ENCODE measurements at places on chromosomes 2 and 18. TPM values are rescaled to one million over a fixed set of nuclear protein-coding genes. Genes with fewer than 3 reads are reported as not detected.

Gene PLGLB2
- polyA plus RNA-seq = 0.75 TPM

Gene STON1
- 2.6 TPM for polyA plus RNA-seq

Gene CXCR2
- 0.19 TPM for polyA plus RNA-seq

Gene NDUFS1
- polyA plus RNA-seq = 97.0 TPM

Gene HOXD8
- polyA plus RNA-seq = 0.42 TPM

Gene DOCK10
- polyA plus RNA-seq = 2.0 TPM

Gene IFIH1
- 3.6 TPM for polyA plus RNA-seq

Gene GPR17
- polyA plus RNA-seq = 8.0 TPM

Gene APOB
- polyA plus RNA-seq = 0.72 TPM

Gene EVX2
- not detected for polyA plus RNA-seq

Gene SNED1
- 4.3 TPM for polyA plus RNA-seq

Gene SERPINB2
- polyA plus RNA-seq = 0.10 TPM

Gene STPG4
- not detected for polyA plus RNA-seq

Gene CCDC178
- polyA plus RNA-seq = 0.37 TPM

Gene MAL
- 8.4 TPM for polyA plus RNA-seq

Gene HOXD13
- not detected for polyA plus RNA-seq

Gene EPB41L5
- polyA plus RNA-seq = 3.1 TPM

Gene MYL1
- 0.08 TPM for polyA plus RNA-seq

Gene CFAP65
- polyA plus RNA-seq = not detected

Gene METTL4
- 6.4 TPM for polyA plus RNA-seq

Gene SLC5A7
- 0.03 TPM for polyA plus RNA-seq

Gene UGT1A6
- not detected for polyA plus RNA-seq

Gene TWIST2
- 1.4 TPM for polyA plus RNA-seq

Gene FAM110C
- polyA plus RNA-seq = 1.6 TPM

Gene LRRFIP1
- polyA plus RNA-seq = 128 TPM

Gene FAM117B
- 0.88 TPM for polyA plus RNA-seq

Gene TFCP2L1
- 0.10 TPM for polyA plus RNA-seq

Gene TMEM37
- 0.75 TPM for polyA plus RNA-seq

Gene ACADL
- polyA plus RNA-seq = 0.88 TPM

Gene CEP192
- polyA plus RNA-seq = 8.6 TPM

Gene DPYSL5
- not detected for polyA plus RNA-seq

Gene SIX3
- polyA plus RNA-seq = not detected

Gene EGR4
- polyA plus RNA-seq = not detected

All from heart left ventricle (tissue), 16 donors.